BE2C (cell line): ENCODE measurements at places on chromosomes 7 and 10.

- no peak for DNase-seq
Measured at GRCh38 chr10:129390147-129390546, 76.9 kb upstream of the MGMT start.

GRCh38 chr7:83065714-83066113, 97.0 kb downstream of the PCLO start:
- no peak for DNase-seq

DNA sequence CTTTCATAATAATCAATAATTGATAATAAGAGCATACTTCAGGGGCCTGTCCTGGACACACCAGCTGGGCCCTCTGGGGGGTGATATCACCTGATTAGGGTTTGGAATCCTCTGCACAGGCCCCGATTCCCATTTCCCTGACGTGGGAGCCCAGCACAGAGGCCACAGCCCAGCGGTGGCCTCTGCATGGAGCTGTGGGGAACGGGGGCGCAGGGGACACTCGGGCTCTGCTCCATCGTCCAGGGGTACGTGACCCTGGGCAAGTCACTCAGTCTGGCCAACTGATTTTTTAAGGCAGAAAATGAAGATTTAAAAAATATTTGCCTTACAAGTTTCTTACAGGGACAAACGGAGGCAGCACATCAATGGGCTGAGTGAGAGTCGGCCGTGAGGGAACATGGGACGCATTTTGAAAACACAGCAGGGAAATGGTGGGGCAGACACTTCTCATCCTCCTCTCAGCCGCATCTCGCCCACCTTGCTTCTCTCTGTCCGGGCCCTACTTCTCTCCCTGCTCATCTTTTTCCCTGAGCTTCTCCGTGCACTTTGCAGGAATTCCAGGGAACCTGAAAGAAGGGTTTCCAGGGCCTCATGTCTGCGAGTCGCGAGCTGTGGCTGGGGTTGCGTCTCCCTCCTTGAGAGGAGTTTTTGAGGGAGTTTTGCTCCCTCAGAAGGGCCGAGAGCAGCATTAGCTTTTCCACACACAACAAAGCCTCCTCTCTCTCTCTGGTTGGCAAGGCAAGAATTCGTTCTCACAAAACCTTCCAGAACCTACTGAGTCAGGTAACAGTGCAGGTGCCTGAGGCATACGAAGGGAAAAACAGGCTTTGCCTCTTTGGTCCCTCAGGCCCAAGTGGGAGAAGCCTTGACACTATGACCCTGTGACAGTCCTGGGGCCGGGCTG, 312.0 kb downstream of the WDR37 start:
- no peak for DNase-seq

DNA sequence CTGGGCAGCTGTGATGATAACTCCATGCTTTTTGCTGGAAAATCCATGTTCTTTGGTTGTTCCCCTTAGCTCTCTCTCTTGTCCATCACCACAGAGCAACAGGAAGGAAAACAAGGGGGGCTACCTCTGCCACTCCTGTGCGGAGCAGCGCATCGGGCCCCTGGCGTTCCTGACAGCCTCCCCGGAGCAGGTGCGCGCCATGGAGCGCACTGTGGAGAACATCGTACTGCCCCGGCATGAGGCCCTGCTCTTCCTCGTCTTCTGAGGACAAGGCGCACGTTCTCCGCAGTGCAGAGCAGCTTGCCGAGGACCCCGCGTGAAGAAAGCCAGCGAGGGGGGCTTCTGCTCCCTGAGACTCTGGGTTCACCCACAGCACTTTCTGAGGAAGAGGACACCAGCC, 40.3 kb downstream of the IL15RA start:
- no peak for DNase-seq

GRCh38 chr10:73819081-73819480, 7.7 kb upstream of the NDST2 start:
- no peak for DNase-seq

DNA sequence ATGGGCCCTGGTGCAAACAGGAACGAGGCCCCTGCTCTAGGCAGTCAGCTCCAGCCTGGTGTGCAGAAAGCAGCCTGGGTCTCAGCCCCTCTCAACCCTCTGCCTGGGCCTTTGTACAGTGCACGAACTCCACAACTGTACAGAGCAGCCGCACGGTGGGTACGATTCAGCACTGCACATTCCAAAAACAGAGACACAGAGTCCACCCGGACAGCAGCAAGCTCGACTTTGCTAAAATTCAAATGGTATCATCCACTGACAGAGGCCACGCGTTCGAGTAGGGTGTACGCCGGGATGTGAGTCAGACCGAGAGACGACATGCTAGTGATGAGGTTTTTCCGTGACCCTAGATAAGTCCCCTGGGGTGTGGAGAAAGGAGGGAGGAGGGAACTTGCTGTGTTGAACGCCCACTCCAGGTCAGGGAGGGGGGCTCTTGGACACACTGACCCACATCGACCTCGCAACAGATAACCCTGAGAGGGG, 65.6 kb upstream of the PDGFA start:
- no peak for DNase-seq
